ENCODE measurements at places on chromosomes 4 and X.

DNA sequence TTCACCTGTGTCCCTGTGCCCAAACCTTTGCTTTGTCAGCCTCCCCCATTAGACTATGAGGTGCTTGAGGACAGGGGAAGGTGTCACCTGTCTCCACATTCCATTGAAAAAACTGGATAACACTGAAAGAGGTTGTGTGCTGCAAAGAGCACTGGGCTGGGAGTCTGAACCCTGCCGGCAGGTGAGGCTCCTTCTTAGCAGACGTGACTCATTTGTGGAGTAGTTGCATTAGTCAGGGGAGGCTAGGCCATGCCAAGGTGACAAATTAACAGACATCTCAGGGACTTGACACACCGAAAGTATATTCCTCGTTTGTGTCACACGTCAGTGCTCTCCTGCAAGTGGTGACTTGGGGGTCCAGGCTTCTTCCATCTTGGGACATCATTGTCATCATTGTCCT lies 95.9 kb upstream of the STX18 start:
- peak; percentile 5 for DNase-seq

DNA sequence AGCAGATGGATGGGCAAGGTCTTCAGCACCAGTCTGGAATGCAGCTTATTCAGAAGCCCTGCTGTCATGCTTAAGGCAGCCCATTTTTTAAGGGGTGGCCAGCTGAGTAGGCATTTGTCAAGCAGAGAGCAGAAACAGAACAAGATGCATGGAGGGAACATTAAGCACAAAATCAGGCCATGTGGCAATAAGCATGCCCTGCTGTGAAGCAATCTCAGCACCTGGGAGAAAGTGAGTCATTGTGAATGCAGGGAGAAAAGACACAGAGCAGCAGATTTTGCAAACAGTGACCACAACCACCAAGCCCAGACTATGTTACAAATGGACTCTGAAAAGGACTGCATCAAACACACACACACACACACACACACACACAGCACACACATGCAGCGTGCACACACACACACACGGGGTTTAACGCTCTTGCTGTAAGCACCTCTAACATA lies 94.1 kb upstream of the GALNT7 start:
- no peak for DNase-seq

DNA sequence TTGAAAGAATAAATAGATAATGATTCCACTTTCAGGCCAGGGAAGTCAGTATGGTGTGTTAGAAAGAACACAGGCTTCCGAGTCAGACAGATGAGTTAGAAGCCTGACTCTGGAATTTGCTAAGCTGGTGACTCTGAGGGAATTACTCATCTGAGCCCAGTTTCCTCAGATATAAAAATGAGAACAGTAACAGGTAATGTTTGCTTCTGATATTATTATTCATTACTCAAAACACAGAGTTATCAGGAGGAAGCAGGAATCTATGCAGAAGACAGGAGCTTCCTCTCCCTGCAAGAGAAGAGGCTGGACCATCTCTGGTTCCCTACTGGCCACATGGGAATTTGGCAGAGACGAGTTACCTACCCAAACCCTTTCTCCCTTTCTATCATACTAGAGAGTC lies 163.1 kb downstream of the EVC2 start:
- no peak for DNase-seq

GRCh38 chrX:87516717-87517121 lies 883 bp upstream of the KLHL4 start:
- no peak for DNase-seq

DNA sequence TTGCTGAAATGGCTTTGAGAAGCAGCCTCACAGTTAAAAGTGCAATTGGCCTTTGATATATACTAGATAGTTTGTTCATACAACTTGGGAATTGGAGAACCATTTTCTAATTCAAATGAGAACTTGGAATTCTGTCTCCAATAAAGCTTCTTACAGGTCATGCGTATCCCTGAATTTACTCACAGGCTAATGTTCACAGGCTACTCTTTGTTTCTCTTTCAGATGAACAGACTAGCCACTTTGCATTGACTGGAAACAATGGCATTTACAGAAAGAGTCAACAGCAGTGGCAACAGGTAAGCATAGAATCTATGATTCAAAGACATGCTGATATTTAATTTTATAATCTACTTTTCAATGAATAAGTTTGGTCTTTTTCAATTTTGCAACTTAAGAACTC lies 13.5 kb downstream of the AFF1 start:
- DNase-seq = no peak

DNA sequence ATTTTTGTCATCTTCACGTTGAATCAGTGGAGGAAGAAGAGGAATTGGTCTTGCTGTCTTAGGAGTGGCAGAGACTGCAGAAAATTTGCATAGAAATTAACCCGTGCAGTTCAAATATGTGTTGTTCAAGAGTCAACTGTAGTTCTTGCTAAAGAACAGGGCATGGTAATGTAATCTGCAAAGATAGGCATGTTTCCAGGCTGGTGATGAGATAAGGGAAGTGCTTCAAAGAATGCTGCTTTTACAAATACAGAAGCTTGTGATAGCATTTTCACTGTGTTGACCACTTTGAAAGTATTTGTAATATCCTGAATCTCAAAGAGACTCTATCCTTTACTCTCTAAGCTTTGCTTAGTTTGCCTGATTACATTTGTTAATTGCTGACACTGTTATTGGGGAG lies 60.1 kb downstream of the PRRG1 start:
- DNase-seq = no peak

- DNase-seq = no peak
Measured at GRCh38 chrX:153439977-153440376, 5.9 kb downstream of the TREX2 start.

DNA sequence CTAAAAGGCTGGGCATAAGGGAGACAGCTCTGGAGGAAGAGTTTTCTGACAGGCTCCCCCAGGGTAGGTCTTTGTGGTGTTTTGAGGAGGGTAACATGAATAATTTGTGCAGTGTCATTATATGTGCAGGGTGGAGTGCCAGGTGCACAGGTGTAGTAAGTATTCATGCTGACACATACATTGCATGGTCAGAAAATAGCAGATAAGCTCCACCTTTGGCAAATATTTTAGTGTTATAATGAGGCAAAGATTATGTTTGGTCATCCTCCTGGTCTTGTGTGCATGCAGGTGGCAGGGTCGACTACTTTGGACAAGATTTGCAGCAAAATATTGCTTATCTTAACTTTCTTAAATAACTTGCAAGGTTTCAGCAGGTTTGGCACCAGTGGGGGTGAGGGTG lies 910.4 kb upstream of the PCDH10 start:
- no peak for DNase-seq

DNA sequence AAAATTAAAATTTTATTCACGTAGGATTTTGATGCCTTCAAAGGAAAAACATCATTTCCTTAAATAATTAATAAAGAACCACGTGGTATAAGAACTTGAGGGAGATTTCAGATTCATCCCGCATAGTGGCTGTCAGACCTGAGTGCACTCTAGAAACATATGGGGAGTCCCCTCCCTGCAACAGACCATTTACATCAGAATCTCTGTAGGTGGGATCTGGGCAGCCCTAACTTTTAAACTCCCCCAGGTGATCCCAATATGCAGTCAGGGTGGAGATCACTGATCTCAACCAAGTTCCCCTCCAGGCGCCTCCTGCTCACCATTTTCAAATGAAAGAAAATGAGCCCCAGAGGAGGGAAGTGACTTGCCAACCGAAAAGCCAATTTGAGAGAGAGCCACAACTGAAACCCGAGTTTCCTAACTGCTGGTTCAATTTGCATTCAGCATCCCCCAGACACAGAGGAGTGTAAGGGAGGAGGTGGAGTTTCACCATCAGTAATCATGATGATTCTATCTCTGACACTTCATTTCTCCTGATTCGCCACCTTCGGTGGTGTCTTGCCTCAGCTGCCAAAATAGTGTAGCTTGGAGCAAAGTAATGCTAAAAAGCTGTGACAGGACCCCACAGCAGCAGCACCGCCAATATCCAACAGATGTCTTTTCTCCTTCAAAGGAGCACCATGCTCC lies 11.4 kb downstream of the RNF150 start:
- DNase-seq = no peak

DNA sequence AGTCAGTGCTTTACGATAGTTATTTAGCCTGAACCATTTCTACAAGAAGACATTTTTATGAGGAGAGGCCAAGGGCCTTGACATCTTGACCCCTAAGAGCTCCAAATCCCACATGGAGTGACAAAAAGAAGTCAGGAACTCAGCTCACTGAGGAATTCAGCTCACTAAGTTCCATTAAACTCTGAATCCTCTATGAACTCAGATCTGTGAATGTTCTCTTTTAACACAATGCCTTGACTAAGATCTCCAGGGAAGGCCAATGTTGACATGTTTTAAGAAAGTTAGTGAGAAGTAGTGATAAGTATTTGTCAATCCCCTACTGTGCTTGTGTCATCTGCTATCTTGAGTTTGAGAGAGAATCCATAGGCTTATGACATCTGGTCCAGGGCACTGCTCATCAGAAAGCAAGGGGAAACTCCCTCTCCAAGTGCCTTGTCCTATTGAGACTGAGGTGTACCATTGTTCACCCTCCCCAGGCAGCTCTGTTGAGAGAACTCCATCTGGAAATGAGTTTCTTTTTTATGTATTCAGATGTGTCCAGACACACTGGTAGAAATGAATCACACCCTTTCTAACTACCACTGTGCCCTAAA lies 68.7 kb upstream of the PCDH19 start:
- no peak for DNase-seq

DNA sequence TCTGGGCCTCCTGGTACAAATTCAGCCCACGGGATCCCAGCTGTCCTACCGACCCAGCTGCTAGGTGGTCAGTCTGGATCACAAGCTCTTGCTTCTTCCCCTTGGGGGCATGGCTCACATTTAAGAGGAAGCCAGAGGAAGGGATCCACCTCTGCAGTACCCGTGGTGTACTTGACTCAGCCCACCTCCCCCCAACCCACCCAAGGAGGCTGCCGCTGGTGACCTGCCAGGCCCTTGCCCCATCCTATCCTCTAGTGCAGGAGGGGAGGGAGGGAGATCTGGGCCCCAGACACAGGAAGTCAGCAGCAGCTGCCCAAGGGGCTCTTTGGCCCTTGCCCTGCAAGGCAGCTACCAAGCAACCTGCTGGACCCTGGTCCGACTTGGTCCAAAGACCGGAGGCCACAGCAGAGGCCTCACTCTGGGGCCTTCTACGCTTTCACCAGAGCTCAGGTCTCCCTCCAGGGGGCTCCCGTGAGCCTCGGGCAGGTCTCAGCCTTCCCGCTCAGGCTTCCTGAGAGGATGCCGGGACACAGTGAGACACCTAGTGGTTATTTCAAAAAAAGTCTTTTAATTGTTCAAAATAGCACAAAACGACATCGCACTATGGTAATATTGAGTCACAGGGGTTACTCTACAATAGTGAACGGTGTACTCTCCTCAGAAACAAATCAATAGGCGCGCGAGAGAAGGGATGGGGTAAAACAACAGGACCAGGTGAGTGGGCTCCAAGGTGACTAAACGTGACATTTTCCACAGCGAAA lies 2.7 kb upstream of the RENBP start:
- DNase-seq = peak; percentile 65

DNA sequence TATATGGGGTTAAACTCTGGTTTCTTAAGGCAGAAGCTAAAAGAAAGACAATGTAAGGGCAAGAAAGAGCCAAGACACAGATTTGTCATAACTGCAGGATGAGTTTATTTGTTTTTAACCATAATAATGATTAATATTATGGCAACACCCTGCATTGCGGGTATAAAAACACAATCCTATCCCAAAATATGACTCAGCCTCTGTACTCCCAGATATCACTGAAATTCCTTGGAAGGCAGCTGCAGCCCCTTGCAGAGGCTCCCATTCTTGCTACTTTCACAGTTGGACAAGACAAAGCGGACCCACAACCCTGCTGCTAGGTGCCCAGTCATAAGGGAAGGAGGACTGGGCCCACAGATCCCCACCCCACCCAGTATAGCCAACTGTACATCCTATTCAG lies 20.4 kb upstream of the FGF16 start:
- no peak for DNase-seq

DNA sequence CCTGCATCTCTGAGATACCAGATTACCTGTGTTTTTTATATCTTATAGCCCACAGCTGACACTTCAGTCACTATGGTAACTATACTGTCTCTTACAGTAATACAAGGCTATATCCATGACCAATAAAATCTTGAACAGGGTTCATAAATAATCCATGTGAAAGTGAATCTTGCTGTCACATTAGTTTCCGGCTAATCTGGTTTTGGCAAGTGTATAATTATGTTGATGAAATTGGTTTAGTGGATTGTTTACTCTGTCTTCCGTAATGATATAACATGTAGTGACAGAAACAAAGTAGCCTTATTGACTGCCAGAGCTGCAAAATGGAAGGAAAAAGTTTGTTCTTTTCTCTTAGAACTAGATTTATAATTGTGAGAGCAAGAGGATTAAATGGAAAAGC lies 686.6 kb upstream of the PABPC4L start:
- DNase-seq = no peak

DNA sequence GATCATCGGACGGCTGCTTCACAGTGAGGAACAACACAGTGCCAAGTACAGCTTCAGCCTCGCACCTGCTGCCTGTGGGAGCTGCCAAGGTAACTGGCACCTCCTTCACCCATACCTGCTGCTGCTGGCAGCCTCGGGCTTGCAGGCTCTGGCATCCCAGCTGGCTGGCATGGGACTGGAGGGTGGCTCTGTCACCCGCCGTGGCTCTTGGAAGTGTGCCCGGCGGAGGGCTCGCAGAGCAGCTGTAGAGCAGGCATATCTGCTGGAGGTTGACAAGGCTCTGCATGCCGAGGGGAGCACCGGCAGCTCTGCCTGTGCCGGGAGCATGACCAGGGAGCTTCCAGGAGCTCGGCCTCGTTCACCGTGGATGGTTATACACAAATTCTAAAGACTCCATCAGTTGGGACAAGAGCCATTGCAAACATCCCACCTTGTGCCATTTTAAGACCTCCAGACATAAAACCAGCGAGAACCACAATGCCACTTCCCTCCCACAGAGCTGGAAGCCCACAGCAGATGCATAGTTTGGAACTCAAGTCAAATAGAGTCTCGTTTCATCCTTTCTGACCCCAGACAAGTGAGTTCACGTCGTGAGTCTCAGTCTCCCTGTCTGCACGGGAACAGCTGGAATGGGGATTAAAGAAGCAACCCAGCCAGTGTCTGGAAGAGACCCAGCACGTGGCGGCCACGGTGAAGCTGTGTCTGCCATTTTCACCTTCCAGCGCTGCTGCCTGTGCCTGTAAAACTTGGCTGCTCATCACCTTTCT lies 84.3 kb upstream of the PSAPL1 start:
- DNase-seq = no peak

DNA sequence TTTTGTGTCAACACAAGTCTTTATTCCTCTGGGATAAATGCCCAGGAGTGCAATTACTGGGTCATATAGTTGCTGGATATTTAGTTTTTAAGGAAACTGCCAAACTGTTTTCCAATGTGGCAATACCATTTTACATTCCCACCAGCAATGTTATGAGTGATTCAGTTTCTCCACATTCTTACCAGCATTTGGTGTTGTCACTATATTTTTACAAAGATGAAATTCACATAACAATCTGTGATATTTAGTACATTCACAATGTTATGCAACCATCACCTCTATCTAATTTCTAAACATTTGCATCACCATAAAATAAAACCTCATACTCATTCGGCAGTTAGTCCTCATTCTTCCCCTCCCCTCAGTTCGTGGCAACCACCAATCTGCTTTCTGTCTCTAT lies 75.0 kb downstream of the MAMLD1 start:
- DNase-seq = no peak

All from stimulated activated CD4-positive, alpha-beta T cell treated with anti-CD3 and anti-CD28 coated beads, Interleukin-4, amount 100 ng/mL, for 48 hours (primary cell).